Bone marrow (tissue), 2 donors: ENCODE measurements at places on chromosomes 16 and 17.
A peak's percentile ranks its signal among the peaks of the same experiment; 100 is the strongest.

- no peak for DNase-seq
Measured at GRCh38 chr17:51540151-51540550, 279.8 kb downstream of the UTP18 start.

DNA sequence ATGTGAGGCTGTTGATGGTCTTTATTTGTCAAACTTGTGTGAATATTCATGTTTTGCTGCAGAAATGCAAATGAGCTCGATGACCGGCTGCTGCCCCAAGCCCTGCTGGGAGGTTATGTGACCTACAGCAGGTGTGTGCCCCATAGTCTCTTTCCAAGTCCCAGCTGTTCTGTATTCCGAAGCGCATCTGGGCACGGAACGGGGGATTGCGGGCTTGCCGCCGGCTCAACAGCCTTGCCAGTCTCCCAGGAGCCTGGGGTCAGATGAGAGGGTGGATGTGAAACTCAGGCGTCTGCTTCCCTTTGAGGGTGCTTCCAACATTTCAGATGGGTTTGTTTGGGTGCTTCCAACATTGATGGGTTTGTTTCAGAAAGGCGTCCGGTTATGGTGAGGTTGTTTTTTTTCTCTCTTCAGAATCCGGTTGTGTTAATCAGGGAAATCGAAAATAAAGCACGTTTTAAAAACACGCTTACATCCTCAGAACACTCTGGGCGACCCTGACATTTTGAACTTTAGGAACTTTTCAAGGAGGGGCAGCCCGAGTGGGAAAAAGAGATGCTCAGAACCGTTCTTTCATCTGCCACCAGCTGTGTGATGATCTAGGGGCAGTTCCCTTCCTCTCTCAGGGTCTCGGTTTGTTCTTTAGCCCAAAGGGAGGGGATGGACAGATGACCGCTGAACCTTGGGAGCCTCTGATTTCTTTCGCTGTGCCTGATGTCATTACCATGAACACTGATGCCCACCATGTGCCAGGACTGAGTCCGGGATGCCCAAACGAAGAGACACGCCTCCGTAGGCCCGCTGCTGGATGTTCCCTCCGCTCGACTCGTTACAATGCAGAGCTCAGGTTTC is 47.8 kb upstream of the AMZ2 start:
- DNase-seq, result no peak

DNA sequence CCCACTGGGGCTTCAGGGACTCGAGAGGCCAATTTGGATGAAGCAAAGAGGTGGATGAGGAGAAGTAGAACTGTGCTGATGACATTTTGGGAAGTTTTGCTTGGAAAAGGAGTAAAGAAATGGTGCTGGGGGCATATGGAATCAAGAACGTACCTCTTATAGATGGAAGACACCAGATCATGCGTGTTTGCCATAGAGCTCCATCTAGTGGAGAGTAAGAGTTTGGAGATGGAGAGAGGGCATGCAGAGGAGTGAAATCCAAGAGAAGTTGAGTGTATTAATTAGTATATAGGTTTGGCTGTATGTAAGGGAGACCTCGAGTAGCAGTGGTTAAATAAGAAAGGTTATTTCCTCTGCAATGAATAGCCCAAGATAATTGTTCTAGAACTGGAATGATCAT is 56.0 kb downstream of the SHISA6 start:
- no peak for DNase-seq

- DNase-seq, result no peak
Measured at GRCh38 chr16:11481987-11482386, 104.7 kb downstream of the LITAF start.

GRCh38 chr16:85878875-85879274 is 20.1 kb upstream of the IRF8 start:
- DNase-seq, result no peak

DNA sequence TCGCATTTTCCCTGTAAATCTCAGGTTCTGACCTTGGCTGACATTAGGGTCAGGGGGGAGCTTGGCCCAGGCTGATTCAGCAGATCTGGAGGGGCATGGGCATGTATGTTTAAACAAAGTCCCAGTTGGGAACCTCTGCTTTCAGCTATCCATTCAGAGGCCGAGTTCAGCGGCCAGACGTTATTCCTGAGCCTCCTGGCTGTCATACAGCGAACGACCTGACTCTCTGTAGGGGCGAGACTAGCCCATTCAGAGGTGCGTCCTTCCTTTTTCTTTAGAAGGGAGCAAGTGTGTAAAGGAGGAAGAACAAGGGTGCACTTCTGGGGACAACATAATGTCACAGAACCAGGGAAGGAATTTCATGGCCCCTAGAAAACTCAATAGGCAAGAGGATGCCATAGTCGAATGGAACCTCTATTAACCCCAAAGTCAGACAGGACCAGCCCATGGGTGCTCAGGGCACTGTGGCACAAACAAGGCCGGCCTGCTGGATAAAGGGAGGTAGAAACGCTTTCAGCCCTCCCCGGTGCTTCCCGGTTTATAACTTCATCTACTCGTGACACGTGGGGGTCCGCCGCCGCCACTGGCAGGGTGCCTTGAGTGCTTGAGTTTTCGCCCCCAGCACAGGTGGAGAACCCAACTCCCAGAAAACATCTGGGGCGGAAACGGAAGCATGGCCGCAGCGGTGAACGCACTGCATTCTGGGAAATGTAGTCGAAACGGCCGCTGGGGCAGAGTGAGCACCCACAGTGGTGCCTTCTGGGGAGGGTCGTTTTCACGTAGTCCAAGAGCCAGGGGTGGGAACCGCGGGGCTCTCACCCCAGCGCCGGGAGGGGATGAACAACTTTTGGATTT is 33.2 kb upstream of the PLCG2 start:
- DNase-seq, result peak; percentile 26

DNA sequence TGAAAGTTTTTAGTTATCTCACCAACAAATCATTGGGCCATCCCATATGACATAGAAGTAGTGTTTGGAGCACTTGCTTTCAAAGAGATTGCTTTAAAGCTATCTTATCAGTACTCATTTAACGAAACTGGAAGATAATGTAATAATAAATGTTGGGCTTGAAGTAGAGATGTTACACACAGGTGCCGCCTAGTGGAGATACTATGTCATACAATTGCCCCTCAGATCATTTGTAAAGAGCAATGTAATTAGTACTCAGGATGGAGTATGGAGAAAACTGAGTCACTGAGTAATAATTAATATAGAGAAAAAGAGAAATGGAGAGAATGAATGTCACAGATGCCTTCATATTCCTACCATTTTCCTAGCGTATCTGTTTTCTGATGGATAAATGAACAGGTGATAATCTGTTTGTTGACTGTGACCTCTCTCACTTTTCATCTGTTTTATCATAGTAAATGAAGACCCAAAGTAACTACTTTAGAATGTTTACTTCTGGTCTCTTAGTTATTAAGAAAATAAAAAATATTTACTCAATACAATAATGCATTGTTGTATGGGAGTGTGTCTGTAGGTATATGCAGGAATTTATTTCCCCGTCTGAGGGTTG is 80.4 kb downstream of the EFCAB5 start:
- peak; percentile 11 for DNase-seq

- peak; percentile 47 for DNase-seq
Measured at GRCh38 chr17:42101513-42102292, 3.4 kb upstream of the ZNF385C start.

DNA sequence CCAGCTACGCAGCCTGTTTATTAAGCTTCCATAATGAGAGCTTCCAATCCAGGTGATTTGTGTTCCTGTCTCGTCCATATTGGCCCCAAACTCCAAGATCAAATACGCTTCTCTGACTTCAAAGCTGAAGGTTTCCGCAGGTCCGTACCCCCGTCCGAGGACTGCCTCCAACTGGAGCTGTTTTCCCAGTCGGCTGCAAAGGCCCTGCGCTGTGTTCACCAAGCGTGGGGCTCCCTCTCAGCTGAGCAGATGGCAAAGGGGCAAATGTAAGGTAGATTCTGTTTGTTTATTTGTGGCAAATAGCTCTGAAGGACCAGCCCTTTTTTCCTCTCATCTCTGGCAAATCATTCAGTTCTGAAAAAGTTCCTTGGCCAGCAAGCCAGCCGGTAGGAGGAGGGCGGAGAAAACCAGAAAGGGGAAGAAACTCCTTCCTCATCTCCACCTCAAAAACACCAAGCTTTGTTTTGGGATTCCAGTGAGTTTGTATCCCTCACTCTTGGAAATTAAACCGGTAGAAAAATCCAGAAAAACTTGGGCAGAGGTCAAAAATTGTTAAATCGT is 35.2 kb downstream of the NXN start:
- DNase-seq, result no peak

GRCh38 chr16:77531752-77532151 is 96.9 kb upstream of the ADAMTS18 start:
- no peak for DNase-seq

GRCh38 chr16:66287416-66287815 is 79.1 kb upstream of the CDH5 start:
- no peak for DNase-seq

GRCh38 chr16:85400305-85401205 is 212.6 kb upstream of the GSE1 start:
- DNase-seq, result no peak

DNA sequence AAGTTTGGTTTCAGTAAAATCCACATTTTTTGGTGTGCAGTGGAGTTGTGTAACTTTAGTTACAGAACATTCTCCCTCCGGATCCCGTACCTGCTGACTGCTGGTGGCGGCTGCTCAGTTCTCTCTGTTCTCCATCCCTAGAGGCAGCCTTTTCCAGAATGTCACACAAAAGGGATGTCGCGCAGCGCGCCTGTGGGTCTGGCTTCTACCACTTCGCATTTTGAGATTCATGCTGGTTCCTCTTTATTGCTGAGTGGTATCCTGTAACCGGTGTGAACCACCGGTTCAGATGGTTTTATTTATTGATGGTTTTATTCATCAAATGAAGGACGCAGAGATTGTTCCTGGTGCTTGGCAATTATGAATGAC is 981 bp upstream of the CEP131 start:
- DNase-seq, result no peak

GRCh38 chr17:27480699-27481098 is 24.5 kb downstream of the KSR1 start:
- DNase-seq, result no peak

- DNase-seq, result no peak
Measured at GRCh38 chr17:11825572-11826209, 171.6 kb downstream of the ZNF18 start.

GRCh38 chr17:48571024-48571818 is 6.9 kb downstream of the HOXB4 start:
- DNase-seq, result no peak

DNA sequence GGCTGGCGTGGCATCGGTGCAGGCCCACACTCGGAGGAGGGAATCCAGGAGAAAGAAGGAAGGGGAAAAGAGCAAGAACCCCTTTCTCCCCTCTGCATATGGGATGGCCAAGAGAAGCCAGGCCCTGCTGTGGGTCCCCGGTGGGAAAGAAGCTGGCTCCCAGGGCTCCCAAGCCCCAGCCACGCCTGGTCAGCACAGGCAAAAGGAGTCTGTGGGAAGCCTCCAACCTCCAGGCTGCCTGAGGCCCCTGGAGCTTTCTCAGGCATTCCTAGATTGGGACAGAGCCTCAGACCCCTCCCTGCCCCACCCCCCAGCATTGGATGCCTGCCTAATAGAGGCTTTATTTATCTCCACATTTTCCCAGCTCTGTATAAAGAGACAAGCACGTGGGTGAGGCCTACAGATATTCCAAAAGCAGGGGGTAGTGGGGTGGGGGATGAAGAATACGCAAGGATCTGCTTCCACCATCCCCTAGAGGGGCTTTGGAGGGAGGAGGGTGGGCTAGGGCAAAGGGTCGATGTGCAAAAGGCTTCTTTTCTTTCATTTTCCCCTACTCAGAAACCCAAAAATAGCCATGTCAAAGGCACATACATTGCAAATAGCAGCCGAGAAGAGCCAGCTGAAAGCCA is 56.4 kb downstream of the MPRIP start:
- DNase-seq, result no peak

GRCh38 chr17:62140836-62141235 is 75.8 kb upstream of the MED13 start:
- no peak for DNase-seq
